ENCODE measurements at places on chromosomes 11 and 22. TPM values are rescaled to one million over a fixed set of nuclear protein-coding genes. Genes with fewer than 3 reads are reported as not detected.

Gene TSSK2
- total RNA-seq: not detected

Gene OLFML1
- under 0.01 TPM for total RNA-seq

Gene BSX
- not detected for total RNA-seq

Gene CASP4
- 162 TPM for total RNA-seq

Gene FAM227A
- total RNA-seq: under 0.01 TPM

Gene TMEM218
- total RNA-seq: 17.9 TPM

Gene UPK3A
- total RNA-seq: not detected

Gene CLMP
- total RNA-seq: 0.22 TPM

Gene IFITM2
- 71.9 TPM for total RNA-seq

Gene SELENOH
- total RNA-seq: 66.3 TPM

Gene APOC3
- not detected for total RNA-seq

Gene XNDC1N
- total RNA-seq: 5.7 TPM

Gene MS4A15
- total RNA-seq: not detected

Gene FAM180B
- total RNA-seq: not detected

Gene ZBTB16
- total RNA-seq: 22.0 TPM

Gene SCGB1D2
- total RNA-seq: not detected

Gene APOA1
- under 0.01 TPM for total RNA-seq

Gene HPS5
- 16.6 TPM for total RNA-seq

Gene RIC3
- total RNA-seq: not detected

Gene KRTAP5-9
- not detected for total RNA-seq

Gene DERL3
- 0.40 TPM for total RNA-seq
